Renal pelvis (tissue), 12 donors: ENCODE measurements at places on chromosomes 4 and X. TPM values are rescaled to one million over a fixed set of nuclear protein-coding genes. Genes with fewer than 3 reads are reported as not detected.

DNA sequence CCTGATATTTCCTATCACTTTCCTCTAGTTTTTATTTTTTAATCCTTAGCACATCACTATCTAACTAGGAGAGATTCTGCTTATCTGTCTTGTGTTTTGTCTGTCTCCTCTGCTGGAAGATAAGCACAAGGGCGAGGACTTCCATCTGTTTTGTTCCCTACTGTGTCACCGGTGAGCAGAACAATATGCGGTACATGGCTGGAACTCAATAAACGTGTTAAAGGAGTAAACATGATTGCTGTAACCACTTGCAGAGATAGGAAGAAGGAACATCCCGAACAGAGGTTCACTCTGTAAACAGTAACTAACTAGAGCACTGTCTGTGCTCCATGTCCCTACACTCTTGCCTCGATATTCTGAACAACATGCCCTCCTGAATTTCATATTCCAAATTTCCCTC is 5.2 kb downstream of the HS3ST1 start:
- DNase-seq = no peak

- no peak for DNase-seq
Observed at GRCh38 chrX:555725-556666, 74.6 kb upstream of the SHOX start.

- DNase-seq = no peak
Observed at GRCh38 chrX:41119803-41120202, 34.6 kb downstream of the USP9X start.

- DNase-seq = peak; percentile 33
Observed at GRCh38 chrX:123884809-123885408, 25.1 kb downstream of the XIAP start.

DNA sequence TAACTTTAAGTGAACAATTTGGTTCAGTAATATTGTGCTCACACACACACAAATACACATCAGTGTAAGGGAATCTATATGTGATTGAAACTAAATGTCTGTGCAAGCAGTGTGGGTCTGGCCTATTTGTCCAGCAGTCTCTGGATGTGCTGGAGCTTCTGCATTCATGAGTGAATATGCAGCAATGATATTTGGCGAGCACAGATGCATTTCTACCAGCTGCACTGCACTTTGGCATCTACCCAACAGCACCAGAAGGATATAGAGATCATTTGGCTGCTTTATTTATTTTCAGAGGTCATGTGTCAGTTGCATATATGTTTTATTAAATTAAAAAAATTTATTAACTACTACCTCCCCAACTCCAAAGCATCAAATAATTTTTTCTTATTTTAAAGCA is 613.4 kb upstream of the NR3C2 start:
- no peak for DNase-seq

DNA sequence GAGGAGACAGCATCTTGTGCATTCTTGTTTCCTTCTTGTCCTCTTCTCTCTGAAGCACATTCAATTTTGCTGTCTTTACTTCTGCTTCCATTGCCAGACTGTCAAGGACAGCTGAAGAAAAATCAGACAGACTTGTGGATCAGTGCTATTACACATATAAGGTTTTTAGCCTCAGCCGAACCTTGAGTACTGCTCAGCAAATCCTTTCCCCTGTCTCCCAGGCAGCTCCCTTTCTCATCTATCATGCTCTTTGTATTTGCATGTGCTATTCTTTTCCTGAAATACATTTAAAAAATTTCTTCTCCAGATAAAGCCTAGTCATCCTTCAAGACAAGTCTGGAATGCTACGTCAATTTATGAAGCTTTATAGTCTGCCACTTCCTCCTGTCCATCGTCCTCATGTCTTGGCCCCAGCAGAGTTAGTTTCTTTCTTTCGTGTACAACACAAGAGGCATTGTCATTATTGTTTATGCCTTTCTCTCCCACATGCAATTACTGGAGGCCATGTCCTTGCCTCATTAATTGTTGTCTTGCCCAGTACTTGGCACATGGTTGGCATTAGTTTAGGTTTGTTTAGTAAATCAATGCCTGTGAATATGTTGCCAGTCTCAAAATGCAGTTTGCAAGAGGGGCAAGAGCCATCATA is 45.1 kb downstream of the ADGRL3 start:
- DNase-seq = peak; percentile 42

GRCh38 chr4:121597346-121597934 is 99.3 kb downstream of the ANXA5 start:
- no peak for DNase-seq

DNA sequence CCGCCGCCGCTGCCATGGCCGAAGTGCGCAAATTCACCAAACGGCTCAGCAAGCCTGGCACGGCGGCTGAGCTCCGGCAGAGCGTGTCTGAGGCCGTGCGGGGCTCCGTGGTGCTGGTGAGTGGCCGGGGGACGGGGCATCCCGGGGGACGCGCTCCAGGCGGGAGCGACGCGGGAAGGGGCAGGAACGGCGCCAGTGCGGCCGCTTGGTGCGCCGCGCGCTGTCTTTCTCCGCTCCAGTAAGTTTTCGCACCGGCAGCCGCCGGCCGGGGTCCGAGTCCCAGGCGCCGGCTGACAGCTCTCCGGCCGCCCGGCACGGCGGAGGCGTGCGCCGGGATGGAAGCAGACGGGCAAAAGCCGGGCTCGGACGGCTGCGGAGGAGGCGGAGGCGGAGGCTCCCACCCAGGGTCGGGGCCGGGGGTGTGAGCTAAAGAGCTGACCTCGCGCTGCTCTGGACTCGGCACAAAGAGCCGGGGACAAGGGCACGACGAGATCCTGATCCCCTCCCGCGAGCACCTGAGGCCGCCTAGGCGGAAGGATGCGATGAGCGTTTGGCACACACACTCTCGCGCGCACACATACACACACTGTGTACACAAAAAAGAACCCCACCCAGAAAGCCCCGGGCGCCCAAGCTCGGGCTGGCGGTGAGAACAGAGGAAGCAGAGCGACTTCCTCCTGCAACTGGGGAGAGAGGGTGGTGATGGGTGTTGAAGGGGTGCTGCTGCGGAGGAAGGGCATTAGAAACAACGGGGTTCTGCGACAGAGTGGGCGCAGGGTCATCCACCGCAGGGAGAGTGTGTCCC is 545 bp downstream of the DOCK11 start:
- no peak for DNase-seq

DNA sequence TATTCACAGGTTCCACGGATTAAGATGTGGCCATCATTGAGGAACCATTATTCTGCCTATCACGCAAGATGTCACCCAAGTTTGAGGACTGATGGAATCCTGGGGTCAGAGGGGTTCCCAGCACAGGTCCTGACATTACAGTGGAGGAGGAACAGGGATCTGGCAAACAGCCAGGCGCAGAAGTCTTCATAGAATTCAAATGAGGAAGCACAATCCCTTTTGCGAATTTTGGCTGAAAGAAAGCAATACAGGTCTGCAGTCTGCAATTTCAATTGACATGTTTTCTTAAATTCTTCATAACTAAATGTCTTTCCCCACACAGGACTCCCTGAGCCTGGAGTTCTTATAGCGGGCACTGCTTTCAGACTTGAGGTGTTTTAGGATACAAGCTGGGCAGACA is 14.5 kb downstream of the DOCK11 start:
- no peak for DNase-seq

DNA sequence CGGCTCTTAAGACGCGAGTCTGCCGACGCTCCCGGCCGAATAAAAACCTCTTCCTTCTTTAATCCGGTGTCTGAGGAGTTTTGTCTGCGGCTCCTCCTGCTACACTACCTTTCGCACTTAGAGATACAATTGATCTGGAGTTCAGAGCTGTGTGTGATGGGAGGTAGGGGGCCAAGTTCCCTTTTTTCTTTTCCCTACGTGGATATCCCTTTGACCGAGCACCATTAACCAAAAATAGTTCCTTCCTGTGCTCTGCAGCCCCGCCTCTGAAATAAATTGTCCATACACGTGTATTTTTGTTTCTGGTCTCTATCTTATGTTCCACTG is 555 bp upstream of the PGM2 start:
- DNase-seq = no peak

GRCh38 chrX:42188730-42189129 is 265.4 kb upstream of the CASK start:
- DNase-seq = no peak

- DNase-seq = no peak
Observed at GRCh38 chr4:17448689-17449088, 63.2 kb downstream of the QDPR start.

DNA sequence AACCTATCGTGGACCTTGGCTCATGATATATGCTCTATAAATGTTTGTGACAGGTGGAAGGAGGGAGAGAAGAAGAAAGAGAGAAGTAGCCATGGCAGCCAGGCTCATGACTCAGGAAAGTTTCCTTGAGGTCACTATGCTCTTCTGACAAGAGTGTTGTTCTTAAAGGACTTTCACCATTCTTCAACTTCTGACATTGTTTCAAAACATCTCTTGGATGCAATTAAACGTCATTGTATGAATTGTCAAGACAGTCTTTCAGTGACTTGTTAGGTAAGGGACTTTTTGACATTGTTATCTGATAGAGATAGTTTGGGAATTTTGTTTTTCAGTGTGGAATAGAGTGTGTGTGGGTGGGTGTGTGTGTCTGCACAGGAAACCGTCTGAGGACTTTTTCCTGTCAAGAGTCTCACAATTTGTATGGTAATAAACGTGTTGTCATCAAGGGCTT is 617.0 kb downstream of the MID1IP1 start:
- DNase-seq = no peak

GRCh38 chr4:152464030-152464823 is 71.7 kb downstream of the FBXW7 start:
- no peak for DNase-seq

- no peak for DNase-seq
Observed at GRCh38 chrX:2875798-2876399, 47.2 kb downstream of the GYG2 start.

DNA sequence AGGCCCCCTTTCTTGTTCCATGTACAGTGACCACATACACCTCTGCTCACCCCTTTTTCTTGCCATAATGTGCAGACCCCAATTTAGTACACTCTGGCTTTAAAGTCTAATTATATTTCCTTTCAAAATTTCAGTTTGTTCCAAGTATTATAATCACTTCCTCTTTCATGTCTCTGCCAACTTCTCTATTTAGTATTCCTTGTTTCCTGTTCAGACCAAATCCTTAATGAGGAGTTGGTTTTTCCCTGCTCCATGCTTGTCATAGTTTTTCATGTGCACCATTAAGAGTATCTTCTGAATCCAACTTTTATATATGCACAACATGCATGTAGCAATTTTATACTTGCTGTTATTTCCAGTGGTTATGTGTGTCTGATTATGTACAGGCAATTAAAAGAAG is 32.3 kb downstream of the USP53 start:
- no peak for DNase-seq

DNA sequence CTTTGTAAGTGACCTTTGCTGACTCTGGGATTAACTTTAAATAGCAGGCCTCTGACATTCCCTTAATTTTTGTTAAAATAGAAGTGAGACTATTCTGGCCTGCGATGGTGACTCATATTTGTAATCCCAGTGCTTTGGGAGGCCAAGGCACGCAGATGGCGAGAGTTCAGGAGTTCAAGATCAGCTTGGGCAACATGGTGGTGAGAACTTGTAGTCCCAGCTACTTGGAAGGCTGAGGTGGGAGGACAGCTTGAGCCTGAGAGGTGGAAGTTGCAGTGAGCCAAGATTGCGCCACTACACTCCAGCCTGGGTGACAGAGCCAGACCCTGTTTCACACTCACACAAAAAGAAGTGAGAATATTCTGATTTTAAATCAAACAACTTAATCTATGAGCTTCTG is 27.3 kb downstream of the ZNF330 start:
- DNase-seq = no peak

DNA sequence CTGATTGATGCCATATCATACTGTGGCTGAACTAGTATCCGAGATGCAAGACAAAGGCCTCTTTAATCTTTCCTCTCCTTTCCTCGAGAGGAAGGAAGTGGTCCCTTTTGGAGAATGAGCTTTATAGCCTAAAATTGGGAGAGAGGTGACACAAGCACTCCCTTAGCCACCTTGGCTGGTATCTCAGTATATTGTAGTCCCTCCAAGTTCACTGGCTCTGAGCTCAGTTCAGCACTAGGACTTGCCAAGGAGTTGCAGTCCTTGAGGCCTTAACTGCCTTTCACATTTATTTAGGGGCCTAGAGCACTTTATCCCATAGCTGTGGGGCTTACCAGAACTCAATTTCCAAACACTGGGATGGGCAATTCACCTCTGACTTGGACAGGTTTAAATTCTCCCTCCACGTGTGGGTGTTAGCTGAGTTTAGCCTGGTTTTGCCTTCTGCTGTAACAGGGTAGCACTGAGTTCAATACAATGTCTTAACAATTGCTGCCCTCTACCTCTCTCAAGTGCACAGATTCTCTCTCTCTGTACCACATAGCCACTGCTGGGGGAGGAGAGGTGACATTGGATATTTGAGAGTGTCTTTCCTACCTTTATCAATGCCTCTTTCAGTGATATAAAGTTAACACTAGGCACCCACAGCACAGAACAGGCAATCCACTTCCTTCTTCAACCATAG is 216.4 kb downstream of the TECRL start:
- DNase-seq = no peak

DNA sequence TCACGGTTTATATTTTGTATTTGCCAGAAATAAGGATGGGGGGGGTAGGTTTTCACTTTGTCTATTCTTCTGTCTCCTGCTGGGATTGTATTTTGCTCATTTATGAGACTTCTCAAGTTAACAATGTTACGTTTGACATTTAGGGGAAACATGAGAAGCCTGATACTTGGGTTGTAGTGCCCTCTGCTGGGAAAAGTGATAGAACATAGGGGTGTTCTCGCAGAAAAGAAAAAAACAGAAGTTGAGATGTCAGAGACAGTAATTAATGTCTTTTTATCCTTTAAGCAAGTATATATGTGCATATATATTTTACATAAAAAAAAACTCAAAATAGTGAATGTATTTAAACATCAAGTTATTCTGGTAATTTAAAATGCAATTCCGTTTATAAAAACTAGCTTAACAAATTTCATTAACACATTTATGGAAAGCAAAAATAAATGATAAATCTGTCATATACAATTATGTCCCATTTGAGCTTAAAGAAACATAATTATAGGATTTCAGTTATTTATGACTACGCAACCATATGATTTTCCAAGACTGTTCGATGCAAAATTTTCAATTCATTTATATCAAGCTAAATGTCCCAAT is 46.0 kb upstream of the TMPRSS11F start:
- DNase-seq = peak; percentile 59

DNA sequence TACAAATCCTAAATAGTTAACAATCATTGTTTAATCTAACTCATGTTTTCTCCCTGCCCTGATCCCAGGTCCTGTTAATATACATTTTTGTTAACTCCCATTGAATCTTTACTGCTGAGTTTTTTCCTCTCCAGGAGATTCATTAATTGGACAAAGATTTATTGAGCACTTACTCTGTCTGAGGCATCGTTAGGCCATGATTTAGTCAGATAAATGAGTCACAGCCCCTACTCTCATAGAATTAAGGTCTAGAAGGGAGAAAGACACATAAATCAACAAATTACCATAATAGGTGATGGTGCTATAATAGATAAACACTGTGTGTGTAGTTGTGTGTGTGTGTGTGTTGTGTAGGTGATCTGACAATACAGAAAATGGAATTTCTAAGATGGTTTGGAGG is 112.5 kb downstream of the MAPK10 start:
- DNase-seq = no peak

Gene MID2
- polyA plus RNA-seq = 12.6 TPM

Gene SMR3B
- not detected for polyA plus RNA-seq

Gene GAGE12E
- polyA plus RNA-seq = not detected

Gene TMEM156
- polyA plus RNA-seq = 2.7 TPM
